ENCODE measurements at places on chromosomes 3 and 15. TPM values are rescaled to one million over a fixed set of nuclear protein-coding genes. Genes with fewer than 3 reads are reported as not detected.

MUSTN1 gene
- 1.9 TPM for total RNA-seq

ZCWPW2 gene
- total RNA-seq, result 0.16 TPM

CKMT1B gene
- total RNA-seq, result 0.32 TPM

SSUH2 gene
- 0.18 TPM for total RNA-seq

SLC28A1 gene
- total RNA-seq, result not detected

OR4M2 gene
- not detected for total RNA-seq

GJD2 gene
- not detected for total RNA-seq

TMEM212 gene
- not detected for total RNA-seq

GP9 gene
- not detected for total RNA-seq

CTXND1 gene
- not detected for total RNA-seq

CHRM5 gene
- not detected for total RNA-seq

PODXL2 gene
- total RNA-seq, result 3.9 TPM
